ENCODE measurements at places on chromosomes 6 and 20.
A peak's percentile ranks its signal among the peaks of the same experiment; 100 is the strongest.

- no peak for DNase-seq
Measured at GRCh38 chr6:116866281-116866871, 10.7 kb upstream of the RFX6 start.

GRCh38 chr6:24006254-24006653 is 119.8 kb upstream of the NRSN1 start:
- DNase-seq = no peak

- no peak for DNase-seq
Measured at GRCh38 chr6:89680150-89680549, 41.6 kb upstream of the LYRM2 start.

GRCh38 chr6:160036331-160036695 is 67.4 kb downstream of the IGF2R start:
- DNase-seq = no peak

DNA sequence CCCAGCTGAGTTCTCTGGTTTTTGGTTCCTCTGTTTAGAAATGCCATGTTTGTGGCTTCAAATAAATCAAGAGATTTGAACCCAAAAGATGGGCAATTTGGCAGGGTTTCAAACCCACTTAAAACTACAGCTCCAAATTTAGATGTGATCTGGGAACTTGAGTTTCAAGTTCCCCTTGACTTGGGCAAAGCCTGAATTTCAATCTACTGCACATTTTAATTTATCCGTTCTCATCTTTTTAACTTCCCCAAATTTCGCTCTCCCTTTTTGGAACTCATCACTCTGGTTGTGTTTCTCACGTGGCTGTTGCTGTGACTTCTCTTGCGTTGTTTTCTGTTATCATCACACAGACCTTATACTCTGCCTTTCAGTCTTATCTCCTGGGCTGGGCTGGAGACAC is 230.9 kb downstream of the CDC5L start:
- DNase-seq = no peak

GRCh38 chr6:41939848-41940758 is 1.5 kb downstream of the CCND3 start:
- DNase-seq = no peak

- no peak for DNase-seq
Measured at GRCh38 chr20:6914986-6915385, 147.5 kb downstream of the BMP2 start.

DNA sequence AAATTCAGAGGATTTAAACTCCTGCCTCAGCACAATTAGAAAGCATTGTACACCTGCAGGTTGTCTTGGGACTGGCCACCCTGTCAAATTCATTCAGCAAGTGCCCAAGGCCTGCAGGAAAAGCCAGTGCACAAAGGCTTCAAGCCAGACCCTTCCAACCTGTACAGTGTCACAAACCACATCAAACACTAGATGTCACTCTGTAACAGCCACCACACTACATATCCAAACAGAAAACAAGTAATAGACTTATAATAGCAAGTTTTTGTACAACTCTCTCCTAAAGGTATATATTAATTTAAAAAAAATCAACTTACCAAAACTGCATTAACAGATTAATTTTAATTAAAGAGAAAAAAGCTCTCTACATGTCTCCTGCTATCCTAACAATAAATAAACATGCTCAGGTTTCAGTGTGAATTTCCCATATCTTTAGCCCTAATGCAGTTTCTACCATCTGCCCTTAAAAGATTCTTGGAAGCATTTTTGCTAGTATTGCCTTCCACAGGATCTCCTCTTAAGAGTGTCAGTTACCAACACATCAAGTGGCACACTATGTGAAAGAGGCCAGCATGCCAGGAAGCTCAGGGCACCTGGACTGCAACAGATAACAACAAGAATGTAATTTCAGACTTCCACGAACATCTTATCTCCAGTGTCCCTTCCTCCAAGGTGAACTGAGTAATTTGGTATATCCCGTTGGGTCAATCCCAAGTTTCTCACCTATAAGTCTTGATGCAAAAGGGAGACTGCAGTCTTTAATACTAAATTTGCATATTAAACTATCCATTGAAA is 47.5 kb downstream of the RALGAPA2 start:
- no peak for DNase-seq

DNA sequence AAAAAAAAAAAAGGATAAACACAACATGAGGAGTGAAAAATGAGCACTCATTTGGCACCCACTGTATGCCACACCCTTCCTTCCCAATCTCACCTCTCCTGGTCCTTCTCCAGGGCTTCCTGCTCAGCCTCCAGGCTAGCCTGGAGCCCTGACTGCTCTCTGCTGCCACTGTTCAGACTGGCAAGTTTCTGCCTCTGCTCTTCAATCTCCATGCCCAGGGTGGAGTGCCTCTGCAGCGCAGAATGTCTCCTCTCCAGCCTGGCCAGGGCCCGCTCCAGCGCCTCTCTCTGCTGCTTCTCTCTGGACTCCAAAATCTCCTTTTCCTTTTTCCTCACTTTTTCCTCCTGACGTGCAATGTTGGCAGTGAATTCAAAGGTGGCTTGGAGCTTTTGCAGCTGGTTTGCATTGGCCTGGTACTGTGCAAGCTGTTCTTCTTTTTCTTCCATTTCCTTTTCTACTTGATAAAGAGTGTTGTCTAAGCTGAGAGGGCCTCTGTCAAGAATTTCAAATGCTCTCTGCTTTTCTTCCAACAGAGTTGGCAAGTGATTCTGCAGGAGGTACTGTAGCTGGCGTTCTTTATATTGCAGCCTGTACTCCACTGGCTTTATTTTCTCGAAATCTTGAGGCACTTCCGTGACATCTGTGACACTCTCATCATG is 194.4 kb downstream of the KIF16B start:
- no peak for DNase-seq

- DNase-seq = peak; percentile 96
Measured at GRCh38 chr6:13762611-13763441, 51.2 kb upstream of the RANBP9 start.

DNA sequence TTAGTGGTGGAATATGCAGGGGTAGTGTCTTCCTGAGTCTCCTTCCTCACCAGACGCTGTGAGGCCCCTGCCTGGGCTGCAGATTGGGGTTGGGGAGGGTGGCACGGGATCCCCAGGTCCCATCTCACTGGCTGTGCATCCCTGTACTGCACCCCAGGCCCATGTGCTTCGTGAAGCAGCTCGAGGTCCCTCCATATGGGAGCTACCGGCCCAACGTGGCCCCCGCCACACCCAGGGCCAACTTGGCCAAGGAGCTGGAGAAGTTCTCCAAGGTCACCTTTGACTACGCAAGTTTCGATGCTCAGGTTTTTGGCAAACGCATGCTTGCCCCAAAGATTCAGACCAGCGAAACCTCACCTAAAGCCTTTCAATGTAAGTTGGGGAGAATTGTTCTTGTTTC is 38.6 kb upstream of the PCMTD2 start:
- DNase-seq = no peak

- DNase-seq = no peak
Measured at GRCh38 chr6:42369568-42369967, 82.2 kb downstream of the TRERF1 start.

DNA sequence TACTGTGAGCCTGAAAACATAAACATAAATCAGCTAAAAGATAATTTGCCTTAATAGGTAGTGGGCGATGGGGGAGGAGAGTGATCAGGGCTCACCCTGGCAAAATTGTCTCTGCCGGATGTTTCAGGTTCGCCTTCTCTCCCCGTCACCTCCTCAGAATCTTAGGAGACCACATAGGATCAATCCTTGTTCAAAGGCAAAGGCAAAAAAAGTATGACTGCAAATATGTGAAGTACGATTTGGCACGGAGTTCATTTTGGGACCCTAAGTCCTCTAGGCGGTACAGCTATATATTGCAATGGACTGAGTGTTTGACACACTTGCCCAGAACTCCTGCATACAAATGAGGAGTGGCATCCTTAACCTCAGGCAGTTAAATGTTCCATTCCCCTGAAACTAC is 649.2 kb upstream of the FLRT3 start:
- no peak for DNase-seq

DNA sequence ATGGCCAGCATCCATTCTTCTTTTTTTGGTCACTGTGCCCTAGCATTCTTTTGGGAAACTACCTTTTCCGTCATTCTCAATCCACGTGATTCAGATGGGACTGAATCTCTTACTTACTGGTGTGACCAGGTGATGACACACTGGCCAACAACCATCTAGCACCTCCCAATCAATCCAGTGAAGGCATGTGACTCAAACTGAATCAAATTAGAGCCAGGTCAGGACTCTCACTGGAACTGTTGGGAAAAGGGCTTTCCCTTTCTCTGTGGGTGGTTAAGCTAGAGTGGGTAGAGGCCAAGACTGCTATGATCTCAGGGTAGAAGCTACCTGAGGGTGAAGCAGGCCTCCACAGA is 36.2 kb upstream of the ZMYND8 start:
- DNase-seq = no peak

DNA sequence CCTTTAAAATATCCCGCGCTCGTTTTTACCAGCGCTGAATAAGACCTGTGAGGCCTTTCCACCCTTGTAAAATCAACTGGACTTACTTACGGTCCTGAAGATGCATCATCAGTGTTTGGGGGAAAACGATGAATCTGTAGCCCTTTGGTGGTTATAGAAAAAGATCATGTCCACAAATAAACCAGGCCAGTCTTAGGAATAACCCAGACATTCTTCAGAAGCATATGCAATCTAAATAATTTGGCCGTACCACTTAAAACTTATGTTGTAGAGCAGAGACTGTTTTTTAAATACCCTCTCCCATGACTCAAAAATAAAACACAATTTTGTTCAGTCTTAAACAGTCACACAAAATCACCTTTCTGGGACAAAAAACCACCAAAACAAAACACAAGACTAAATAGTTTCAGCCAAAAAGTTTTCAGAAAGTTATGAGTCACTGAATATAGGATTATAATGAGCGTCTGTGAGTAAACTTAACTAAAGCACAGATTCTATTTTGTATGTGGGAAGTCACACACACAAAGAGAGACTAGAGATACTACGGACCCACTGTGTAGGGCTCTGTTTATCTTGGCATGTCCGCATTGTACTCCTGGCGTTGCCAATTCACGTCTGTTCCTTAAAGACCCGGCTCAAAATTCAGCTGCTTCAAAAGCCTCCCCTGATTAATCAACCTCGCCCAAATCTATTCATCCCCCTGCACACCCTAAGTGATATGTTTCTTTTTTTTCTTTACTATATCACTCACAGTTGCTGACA is 26.5 kb upstream of the SMOC2 start:
- DNase-seq = no peak

GRCh38 chr6:150891888-150892485 is 26.5 kb downstream of the MTHFD1L start:
- peak; percentile 45 for DNase-seq

- DNase-seq = no peak
Measured at GRCh38 chr20:19644085-19644484, 114.0 kb upstream of the RIN2 start.

GRCh38 chr20:51542571-51543421 is at the start of gene NFATC2:
Gene NFATC2, minus strand, starts transcription at chr20:51542719. Its CDS starts 220 bp downstream, at chr20:51542499.
- DNase-seq = no peak

DNA sequence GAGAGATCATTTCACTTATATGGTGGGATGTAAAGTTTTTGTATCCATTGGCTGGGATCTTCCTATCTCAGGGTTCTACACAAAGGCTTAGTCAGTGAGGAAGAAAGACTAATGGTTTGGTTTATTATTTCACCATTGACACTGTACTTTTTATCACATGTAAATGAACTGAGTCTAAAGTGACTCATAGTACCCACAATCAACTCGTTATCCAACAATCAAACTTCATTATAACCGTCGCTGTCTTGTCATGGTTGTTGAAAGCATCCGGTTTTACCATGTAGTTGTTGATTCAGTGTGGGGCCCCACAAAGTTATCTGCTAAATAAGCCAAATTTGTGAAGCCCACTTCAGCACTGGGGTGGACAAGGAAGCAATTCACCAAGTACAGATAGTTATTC is 55.8 kb upstream of the MTRF1L start:
- DNase-seq = no peak

DNA sequence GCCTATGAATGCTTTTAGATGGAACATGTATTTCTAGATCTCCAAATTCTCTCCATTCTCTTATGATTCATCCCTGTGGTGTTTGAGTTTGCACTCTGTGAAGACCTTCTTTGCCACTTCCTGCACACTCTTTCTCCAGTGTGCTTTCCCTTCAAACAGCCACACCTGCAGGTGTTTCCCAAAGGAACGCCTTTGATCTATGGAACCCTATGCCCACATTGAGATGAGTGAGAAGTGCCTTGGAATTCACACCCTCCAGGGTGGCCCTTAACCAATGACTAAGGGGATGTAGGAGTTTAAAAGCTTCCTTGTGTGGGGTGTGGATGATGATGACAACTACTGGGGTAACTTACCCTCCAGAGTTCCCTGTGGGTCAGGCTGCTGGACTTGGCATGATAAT is 570.1 kb downstream of the DHX35 start:
- DNase-seq = no peak

GRCh38 chr6:52157301-52157941 is 28.8 kb upstream of the IL17A start:
- DNase-seq = no peak

DNA sequence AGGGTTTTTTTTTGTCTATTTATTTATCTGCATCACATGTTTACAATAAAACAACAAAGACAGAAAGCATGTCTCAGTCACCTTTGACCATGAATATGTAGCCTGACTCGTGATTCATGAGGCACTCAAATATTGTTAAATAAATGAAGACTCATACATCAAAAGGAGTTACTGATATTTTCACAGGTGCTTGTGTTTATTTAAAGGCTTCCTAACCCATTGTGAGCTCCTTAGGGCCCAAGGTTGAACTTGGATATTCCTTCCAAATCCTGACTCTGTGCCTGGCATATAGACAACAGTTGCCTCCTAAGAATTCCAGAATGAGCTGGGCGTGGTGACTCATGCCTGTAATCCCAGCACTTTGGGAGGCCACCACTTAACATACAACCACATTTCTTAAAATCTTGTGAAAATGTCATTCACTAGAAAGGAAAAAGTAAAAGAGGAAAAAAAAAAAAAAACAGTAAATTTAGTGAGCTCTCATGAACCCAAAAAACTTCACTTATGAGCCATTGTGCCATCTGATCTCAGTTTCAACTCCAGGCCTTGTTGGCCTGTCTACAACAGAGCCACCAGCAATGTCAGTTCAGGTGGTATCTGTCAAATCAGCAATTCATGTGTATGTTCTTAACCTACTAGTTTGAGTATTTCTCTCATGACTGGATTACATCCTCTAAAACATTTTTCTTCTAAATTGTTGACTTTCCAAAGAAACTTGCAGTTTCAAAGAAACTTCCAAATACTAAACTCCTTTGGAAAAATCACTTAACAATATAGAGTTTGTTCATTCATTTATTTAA is 162.7 kb upstream of the MARCKS start:
- no peak for DNase-seq

- DNase-seq = no peak
Measured at GRCh38 chr6:30500421-30501355, 11.4 kb downstream of the HLA-E start.

DNA sequence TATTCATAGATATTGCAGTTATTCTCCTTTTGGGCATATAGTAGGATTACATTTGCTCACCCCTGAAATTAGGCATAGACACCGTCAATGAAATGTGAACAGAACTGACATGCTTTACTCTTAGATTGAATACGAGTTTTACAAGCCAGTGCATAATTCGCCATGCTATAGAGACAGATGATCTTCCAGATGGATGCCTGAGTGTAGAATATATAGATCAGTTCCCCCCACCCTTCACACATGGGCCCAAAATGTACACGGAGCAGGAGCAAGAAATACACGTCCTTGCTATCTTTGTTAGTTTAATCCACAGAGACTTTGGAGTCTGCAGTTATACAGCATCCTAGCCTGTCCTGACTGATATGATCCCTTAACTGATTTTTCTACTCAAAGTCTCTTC is 47.4 kb downstream of the LAMA2 start:
- DNase-seq = no peak

GRCh38 chr6:30121446-30122366 is 8.8 kb upstream of the TRIM31 start:
- DNase-seq = no peak

GRCh38 chr20:53050338-53050737 is 78.2 kb downstream of the TSHZ2 start:
- DNase-seq = no peak

Measured in AG04449 (cell line).